ENCODE measurements at places on chromosomes 3 and 15. TPM values are rescaled to one million over a fixed set of nuclear protein-coding genes. Genes with fewer than 3 reads are reported as not detected.

Gene UPK1B
- 0.67 TPM for total RNA-seq

Gene COL8A1
- total RNA-seq, result 0.99 TPM

Gene SI
- total RNA-seq, result not detected

Gene NR1I2
- total RNA-seq, result 0.28 TPM

Gene SERPINI1
- 9.9 TPM for total RNA-seq

Gene SERINC4
- not detected for total RNA-seq

Gene KCNMB3
- 2.0 TPM for total RNA-seq

Gene CSTA
- not detected for total RNA-seq

Gene IL12A
- total RNA-seq, result 0.82 TPM

Gene CD80
- total RNA-seq, result not detected

Gene IL16
- total RNA-seq, result 0.09 TPM

Gene CCK
- 2.4 TPM for total RNA-seq

Gene P2RY14
- total RNA-seq, result not detected

Gene KCTD6
- total RNA-seq, result 21.4 TPM

Gene PARP15
- total RNA-seq, result 0.21 TPM

Gene ATOSA
- total RNA-seq, result 8.6 TPM

Gene LNP1
- 8.7 TPM for total RNA-seq

Gene C3orf22
- total RNA-seq, result not detected

Gene C15orf40
- total RNA-seq, result 10.7 TPM

Gene C3orf49
- total RNA-seq, result not detected

Gene SNTN
- not detected for total RNA-seq

Gene ERICH6
- not detected for total RNA-seq

Gene APEH
- 222 TPM for total RNA-seq

Gene FAM174B
- 35.2 TPM for total RNA-seq

Gene SYNPR
- 0.54 TPM for total RNA-seq

Gene ITGA11
- 0.06 TPM for total RNA-seq

Gene POLQ
- 15.3 TPM for total RNA-seq

Gene TUSC7
- not detected for total RNA-seq

Gene OR5K2
- not detected for total RNA-seq

Gene IL17RC
- total RNA-seq, result 9.1 TPM

Gene ITIH3
- not detected for total RNA-seq

Gene GABRR3
- not detected for total RNA-seq

Gene CDV3
- total RNA-seq, result 163 TPM

Gene P2RY1
- total RNA-seq, result 25.2 TPM

Gene DUOX2
- not detected for total RNA-seq

Gene RHOV
- total RNA-seq, result 2.7 TPM

Gene HIGD2B
- not detected for total RNA-seq
